Omental fat pad (tissue), 4 donors: ENCODE measurements at places on chromosomes 7 and 10. TPM values are rescaled to one million over a fixed set of nuclear protein-coding genes. Genes with fewer than 3 reads are reported as not detected.

Gene CCDC3
- total RNA-seq = 39.8 TPM

Gene MEPCE
- total RNA-seq = 38.2 TPM

Gene ARHGEF35
- total RNA-seq = 2.8 TPM

DNA sequence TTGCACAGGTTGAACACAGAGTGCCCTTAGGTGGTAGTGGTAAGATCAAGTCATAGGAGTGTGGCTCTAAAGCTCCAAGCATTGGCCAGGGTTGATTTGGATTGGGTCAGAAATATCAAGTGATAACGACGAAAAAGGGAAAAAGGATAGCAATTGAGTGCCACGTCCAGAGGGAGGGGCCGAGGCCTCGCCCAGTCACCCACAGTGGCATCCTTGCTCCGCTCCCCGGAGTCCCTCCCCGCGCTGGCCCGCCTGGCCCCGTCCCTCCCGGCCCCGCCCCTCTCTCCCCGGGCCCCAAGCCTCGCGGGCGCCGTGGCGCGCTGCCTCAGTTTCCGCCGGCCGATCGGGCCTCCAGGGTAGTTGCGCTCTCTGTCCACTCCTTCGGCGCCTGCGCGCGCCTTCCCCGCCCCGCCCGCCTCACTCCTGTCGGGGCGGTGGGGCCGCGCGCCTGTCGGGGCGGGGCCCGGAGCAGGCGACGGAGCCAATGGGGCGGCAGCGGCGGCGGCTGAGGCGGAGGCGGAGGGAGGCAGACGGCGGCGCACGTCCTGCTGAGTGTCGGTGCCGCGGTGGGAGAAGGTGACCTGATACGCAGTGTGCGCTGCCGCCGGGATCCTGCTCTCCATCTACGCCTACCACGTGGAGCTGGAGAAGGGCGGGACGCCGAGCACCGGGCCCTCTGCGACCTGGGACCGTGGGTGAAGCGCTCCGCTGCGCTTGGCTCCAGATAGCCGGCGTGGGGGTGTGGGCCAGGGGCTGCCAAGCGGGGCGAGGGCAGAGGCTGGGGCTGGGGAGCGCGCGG, 209.1 kb upstream of the ZNF722 start:
- no peak for DNase-seq

GRCh38 chr7:51226063-51226755, 90.4 kb downstream of the COBL start:
- DNase-seq = no peak

DNA sequence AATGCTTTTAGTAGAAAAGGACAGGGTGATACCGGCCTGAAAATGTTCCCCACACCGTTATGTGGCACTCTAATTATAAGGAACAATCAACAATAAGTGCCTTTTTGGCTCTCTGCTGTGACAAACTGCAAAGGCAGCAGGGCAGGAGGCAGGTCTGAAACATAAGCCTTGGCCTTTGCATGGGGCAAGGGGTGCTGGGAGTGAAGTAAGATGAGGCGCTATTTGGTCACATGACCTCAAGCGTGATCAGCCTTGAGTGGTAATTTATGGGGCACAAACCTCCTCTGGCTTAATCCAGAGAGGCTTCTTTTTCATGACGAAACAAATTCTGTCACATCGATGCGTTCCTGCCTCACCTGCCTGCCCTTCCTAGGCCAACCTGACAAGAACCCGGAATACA, 202.7 kb downstream of the TAX1BP1 start:
- DNase-seq = no peak

- DNase-seq = no peak
Measured at GRCh38 chr10:114548662-114549061, 109.4 kb downstream of the ABLIM1 start.
